ENCODE measurements at places on chromosomes 13 and 19. TPM values are rescaled to one million over a fixed set of nuclear protein-coding genes. Genes with fewer than 3 reads are reported as not detected.

IGFLR1 gene
- total RNA-seq: 0.72 TPM

FCAR gene
- not detected for total RNA-seq

AMH gene
- under 0.01 TPM for total RNA-seq

CARM1 gene
- 41.0 TPM for total RNA-seq

GFY gene
- not detected for total RNA-seq

- DNase-seq: no peak
Observed at GRCh38 chr13:110981379-110981778, 66.5 kb upstream of the ANKRD10 start.

DNA sequence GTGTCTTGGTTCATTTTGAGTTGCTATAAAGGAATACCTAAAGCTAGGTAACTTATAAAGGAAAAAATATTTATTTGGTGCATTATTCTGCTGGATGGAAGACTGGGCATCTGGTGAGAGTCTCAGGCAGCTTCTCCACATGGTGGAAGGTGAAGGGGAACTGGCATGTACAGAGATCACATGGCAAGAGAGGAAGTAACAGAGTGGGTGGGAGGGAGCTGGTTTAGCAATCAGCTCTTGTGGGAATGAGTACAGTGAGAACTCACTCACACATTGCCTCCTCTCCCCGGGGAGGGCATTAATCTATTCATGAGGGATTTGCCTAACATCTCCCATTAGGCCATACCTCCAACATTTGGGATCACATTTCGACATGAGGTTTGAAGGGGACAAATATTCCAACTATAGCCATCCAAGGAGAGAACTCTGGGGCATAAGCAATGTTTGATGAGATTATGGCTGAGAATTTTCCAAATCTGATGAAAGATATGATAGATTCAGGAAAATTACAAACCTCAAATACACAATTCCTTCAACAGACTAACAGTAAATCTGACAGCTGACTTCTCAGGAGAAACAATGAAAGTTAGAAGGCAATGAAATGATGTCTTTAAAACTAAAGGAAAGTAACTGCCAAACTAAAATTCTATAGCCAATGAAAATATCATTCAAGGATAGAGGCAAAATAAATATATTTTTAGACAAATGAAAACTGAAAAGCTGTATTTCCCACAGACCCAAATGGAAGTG is 52.5 kb downstream of the MTUS2 start:
- no peak for DNase-seq

- DNase-seq: no peak
Observed at GRCh38 chr13:97660594-97661260, 226.8 kb downstream of the RAP2A start.

DNA sequence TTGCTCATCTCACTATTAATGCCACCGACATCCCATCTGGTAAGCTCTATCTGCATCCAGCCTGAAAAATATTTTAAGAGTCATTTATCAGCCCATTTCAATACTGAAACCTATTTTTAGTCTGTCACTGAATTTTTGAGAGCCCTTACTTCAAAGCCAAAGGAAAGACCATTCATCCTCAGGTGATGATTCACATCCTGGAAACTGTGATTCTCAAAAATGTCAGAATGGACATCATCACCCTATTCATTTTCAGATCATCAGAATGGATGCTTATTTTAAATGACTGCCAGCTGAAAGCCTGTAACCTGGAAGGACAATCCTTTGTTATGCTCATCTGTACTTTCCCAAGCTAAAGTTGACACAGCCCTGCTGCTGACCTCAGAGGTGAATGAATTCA is 27.0 kb downstream of the TNFSF11 start:
- no peak for DNase-seq

GRCh38 chr19:46887240-46887782 is 26.5 kb downstream of the ARHGAP35 start:
- peak; percentile 74 for DNase-seq

- DNase-seq: no peak
Observed at GRCh38 chr13:55359067-55359466, 1781.7 kb upstream of the PRR20A start.

DNA sequence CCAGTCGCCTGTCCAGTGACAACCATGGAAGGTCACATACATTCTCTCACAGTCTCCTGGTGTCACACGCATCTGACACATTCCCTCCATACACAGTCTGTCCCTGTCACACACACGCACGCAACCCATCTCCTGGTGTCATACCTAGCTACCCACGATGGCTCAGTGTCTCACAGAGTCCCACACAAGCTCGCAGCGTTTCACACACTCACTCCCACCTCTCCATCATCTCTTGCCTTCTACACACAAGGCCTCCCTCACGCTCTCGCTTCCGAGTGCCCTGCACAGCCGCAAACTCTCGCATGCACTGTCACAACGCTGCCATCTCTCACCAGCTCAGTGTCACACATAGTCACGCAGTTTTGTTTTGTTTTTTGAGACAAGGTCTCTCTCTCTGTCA is 1.2 kb upstream of the GNG8 start:
- peak; percentile 84 for DNase-seq

DNA sequence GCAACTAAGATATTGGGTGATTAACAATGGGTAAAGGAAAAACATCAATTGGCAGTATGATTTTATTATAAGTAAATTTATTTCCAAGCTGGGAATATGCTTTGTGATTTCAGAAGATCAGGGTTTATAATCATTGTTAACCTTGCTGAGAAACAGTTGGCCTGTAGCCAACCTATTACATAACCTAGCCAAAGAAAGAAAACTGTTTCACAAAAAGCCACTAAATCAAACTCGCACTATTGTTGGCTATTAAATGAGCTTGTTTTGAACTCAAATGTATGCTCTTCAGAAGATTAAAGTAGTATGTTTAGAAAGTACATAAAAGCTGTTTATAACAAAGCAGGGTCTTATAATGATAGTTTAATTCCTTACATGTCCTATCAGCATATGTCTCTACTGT is 151.7 kb downstream of the LHFPL6 start:
- DNase-seq: no peak

GRCh38 chr19:51079481-51080110 is 3.1 kb downstream of the KLK14 start:
- DNase-seq: peak; percentile 55

DNA sequence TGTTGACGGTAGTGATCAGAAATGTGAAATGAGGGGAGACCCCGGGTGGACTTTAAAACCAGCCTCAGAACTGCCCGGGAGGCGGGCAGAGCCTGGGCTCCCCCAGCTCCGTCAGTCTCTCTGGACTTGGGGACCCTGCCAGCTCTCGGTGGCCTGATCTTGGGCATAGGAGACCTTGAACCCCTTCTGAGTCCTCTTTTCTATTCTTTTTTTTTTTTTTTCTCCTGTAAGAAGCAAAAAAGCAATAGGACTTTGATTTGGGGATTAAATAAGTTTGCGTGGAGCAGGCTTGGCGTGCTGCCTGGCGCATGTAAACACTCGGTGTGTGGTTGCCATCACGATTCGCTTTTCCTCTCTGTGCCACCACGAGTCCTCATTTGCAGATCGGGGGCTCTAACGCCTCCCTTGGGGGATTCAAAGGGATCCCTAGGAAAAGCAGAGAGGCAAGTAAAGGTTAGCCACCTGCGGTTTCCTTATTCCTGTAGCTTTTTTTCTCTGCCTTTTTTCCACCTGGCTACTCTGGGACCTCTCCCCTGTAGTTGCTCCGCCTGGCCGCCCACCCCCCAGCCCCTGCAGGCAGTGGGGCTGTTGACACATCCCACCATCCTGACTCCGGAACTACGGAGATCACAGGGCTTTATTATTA is 1.3 kb downstream of the SAFB start:
- DNase-seq: no peak

DNA sequence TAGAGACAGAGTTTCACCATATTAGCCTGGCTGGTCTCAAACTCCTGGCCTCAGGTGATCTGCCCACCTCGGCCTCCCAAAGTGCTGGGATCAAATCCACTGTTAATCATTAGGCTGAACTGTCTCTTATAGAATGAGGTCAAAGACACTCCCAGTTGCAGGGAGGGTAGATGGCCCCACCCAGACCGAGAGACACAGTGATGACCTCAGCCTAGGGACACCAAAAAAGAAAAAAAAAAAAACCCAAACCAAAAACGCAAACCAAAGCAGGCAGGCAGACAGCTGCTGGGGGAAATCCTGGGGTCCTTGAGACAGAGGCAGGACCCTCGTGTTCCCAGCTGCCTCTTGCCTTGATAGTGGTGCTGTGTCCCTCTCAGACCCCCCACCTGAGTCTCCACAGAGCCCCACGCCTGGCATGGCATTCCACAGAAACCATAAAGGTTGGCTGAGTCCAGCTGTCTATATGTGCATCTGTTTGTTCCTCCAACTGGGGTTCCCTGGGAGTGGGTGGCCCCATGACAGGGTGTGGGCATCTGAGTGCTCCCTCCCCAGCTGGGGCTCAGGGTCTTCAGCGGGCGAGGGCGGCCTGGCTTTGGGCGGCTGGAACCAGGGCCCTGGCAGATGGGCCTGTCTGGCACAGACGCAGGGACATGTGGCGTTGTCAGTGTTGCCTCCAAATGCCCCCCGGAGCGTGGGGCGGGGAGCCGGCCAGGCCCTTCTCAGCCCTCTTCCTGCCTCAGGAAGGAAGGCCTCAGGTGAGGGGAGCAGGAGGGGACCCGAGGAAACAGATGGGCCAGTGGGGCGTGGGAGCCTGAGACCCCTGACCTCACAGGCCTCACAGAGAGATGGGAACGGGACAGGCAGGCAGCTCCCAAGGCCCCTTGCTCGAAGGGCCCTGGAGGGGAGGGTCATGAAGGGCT is 5.2 kb downstream of the DAND5 start:
- peak; percentile 85 for DNase-seq

- DNase-seq: no peak
Observed at GRCh38 chr13:33090755-33091414, 74.7 kb downstream of the KL start.

DNA sequence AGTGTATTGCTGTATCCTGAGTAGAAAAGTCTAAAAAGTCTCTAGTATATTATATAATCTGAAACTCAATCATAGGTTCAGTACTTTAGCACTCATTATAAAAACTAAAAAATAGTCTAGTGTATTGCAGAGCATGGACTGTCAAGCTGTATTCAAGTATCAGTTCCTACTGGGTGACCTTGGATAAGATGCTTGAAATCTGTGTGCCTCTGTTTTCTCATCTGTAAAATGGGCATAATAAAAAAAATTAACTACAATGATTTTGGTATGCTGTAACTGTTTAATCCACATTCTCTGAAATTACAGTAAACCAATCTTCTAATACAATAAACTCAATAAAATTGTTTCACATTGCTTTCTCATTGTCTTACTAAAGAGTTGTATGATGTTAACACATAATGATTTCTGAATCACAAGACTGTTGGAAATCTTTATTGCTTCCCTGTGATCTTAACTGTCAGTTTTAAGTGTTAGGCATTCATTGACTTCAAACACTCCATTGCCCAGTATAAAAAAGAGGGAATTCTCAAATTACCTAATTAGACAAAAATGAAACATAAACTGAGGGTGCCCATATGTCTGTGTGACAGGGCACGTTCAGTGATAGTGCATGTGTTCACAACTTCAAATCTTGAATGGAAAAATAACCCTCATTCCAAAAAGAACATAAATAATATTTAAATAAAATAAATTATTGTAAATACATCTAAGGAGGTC is 2.2 kb downstream of the STARD13 start:
- DNase-seq: no peak

DNA sequence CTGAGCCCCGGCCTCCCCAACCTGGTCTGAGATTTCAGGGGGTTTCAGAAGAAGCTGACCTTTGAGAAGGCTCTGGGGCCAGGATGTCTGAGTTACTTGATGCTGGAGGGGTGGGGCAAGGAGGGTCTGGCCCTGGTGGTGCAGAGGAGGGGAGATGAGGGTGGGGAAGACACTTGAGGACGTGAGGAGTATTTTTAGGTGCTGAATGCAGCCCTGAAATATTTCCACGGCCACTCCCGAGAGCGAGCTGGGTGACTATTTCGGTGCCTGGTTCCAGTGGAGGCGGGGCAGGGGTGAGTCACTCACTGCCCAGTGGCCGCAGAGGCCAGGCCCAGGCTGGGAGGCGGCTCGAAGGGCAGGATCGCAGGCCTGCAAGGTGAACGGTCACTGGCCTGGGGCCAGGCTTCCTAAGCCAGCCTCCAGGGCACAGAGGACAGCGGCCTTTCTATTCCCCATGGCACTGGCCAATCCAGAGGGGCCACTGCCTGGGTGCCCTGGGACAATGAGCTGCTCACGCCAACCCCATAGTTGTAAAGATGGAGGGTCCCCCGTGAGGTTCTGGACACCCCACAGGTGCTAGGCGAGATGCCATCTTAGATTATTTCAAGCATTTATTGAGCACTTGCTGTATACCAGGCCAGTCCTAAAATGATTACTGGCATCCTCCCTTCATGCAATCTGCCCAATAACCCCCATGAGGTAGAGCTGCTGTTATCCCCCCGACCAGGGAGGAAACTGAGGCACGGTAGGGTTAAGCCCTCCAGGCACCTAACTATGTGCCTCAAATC is 19.7 kb upstream of the JUND start:
- DNase-seq: peak; percentile 99

- no peak for DNase-seq
Observed at GRCh38 chr13:41501281-41501680, 43.9 kb downstream of the RGCC start.

DNA sequence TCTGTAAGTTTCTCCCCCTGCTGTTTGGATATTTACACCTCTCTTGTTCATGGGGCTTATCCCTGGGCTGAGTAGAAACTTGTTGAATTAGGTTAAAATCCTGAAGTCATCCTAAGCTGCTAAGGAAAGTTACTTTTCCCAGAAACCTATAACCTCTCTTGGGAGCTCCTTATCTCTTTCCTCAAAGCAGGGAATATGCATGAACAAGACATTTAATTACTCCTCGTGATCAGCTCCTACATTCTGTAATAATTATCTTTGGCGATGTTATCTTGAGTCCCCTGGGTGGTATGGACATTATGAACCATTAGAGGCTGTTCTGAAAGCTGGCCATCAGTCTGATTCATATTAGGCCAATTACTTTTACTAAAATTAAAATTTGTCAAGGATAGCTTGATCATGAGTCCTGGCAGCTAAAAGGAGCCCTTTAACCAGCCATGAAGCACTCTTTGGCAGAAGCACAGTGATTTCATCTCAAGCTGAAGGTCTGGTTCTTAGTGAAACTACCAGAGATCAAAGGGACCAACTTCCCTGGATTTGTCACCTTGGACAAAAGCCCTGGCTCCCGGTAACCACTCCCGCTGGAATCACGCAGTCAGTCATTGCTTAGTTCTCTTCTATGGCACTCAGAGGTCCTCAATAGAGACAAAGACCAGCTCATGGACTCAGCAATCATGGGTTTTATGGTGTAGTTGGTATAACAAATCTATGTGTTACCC is 811.8 kb downstream of the UQCRFS1 start:
- DNase-seq: no peak

GRCh38 chr13:55160867-55161266 is 1979.9 kb upstream of the PRR20A start:
- DNase-seq: no peak

GRCh38 chr13:32309312-32310133 is 5.6 kb downstream of the ZAR1L start:
- DNase-seq: no peak
